ENCODE measurements at places on chromosomes 2 and 18.

DNA sequence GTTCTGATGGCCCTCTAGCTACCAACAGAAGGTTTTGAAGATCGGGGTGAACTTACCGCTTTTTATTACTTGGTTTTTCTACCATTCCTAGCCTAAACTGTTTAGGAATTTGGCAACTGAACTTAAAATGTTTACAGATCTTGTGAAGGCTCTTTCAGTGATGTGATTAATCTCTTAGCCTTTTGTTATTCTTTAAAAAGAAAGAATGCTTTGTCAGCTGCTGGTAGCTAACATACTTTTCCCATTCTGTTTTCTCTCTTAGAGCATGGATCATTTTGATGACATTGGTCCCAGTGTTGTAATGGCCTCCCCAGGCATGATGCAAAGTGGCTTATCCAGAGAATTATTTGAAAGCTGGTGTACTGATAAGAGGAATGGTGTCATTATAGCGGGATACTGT is 18.1 kb downstream of the CPSF3 start:
- DNase-seq = no peak

DNA sequence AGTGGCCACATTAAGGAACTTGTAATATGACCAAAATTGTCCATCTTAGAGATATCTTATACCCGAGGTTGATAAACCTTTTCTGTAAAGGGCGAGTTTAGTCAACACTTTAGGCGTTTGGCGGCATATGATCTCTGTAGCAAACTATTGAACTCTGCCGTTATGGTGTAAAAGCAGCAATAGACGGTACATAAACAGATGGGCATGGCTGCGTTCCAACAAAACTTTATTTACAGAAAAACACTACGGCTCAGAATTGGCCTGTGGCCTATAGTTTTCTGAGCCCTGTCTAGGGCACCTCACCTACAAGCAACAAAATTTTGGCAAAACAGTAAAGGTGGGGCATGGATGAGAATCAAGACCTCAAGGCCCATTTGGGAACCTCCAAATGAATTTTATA is 121.9 kb upstream of the HAAO start:
- no peak for DNase-seq

- DNase-seq = no peak
These were observed 116.3 kb downstream of the DHRS9 start for GRCh38 chr2:169185711-169186110.

DNA sequence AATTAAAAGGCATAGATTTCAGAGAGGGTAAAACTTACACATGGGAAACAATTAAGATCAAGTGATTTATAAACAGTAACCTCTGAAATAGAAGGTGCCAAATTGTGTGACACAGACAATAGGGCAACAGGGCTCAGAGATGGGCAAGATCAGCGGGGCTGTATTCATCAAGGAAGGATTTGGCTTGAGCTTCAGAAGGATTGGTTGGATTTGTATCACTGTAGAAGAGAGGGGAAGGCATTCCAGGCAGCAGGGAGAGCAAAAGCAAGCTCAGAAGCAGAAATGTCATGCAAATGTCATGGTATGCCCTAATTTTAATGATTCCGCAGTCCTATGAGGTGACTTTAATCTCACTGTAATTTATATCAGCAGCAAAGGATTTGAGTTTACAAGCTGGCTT is 415.0 kb upstream of the NRP2 start:
- DNase-seq = no peak

- DNase-seq = no peak
These were observed 3.3 kb downstream of the HOXD3 start for GRCh38 chr2:176160251-176160985.

GRCh38 chr2:12803607-12804006 is 86.9 kb downstream of the TRIB2 start:
- DNase-seq = no peak

- no peak for DNase-seq
These were observed 127.4 kb downstream of the TGIF1 start for GRCh38 chr18:3577281-3577855.

DNA sequence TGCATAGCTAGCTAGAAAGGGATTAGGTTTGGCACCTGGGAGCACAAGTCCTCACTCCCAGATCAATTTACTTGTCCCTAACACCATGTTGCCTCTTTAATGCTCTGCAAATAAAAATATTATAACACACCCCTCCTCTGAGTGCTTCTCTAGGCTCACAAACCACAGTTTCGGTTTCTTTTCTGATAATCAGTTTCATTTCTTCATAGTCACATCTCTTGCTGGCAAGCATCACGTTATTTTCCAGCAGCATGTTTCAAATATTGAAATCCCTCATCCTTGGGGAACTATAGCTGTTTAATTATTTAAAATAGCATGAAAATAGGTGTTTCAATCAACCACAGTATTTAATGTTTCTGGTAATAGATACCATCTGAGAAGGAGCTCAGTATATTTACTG is 13.9 kb upstream of the SMCHD1 start:
- no peak for DNase-seq

GRCh38 chr2:32403782-32404181 is 47.0 kb downstream of the BIRC6 start:
- DNase-seq = no peak

GRCh38 chr2:23487735-23488492 is 102.9 kb downstream of the KLHL29 start:
- no peak for DNase-seq

DNA sequence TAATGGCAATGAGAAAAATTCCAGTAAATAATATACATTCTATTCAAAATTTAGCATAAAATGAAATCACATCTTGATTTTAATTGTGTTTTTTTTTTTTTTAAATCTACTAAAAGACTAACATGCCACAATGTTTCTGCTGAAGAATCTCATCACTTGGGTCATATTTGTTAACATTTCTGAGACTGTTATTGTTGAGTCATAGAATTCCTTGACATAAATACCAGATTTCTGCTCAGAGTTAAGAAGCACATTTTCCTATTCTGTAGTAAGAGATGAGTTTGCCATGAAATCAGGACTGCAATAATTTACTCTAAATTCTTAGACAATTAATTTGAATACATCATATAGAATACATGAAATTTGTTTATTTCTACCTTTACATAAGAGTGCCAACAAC is 154.9 kb upstream of the KYNU start:
- DNase-seq = no peak

- no peak for DNase-seq
These were observed 2.6 kb downstream of the LPIN1 start for GRCh38 chr2:11748861-11749645.

DNA sequence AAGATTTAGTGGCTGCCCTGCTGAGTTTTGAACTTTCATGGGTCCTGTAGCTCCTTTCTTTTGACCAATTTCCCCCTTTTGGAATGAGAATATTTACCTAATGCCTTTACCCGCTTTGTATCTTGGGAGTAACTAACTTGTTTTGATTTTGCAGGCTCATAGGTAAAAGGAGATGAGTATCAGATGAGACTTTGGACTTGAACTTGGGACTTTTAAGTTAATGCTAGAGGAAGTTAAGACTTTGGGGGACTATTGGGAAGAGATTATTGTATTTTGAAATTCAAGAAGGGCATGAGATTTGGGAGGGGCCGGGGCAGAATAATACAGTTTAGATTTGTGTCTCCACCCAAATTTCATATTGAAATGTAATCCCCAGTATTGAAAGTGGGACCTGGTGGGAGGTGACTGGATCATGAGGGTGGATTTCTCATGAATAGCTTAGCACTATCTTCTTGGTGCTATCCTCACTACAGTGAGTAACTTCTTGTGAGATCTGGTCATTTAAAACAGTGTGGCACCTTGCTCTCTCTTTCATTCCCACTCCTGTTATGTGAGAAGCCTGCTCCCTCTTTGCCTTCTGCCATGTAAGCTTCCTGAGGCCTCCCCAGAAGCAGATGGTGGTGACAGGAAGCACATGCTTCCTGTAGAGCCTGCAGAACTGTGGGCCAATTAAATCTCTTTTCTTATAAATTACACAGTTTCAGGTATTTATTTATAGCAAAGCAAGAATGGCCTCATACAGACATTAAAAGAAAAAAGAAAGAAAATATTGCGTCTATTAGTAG is 6.1 kb downstream of the ADI1 start:
- no peak for DNase-seq

DNA sequence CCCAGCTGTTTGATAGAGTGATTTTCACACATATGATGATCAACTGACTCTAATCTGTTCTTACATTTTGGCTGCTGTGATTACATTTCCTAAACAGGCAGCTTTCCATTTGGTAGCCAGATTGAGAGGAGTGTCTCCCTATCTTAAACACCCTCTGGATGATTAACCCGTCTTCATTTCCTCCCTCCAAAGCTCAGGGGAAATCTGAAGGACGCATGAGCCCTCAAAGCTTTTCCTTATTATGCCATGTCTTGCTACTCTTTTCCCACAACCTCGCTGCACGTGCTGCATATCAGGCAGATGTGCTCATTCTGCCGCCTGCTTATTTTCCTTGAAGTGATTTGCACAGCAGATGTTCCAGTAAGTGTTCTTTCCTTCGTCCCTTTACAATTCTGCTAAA is 837.4 kb downstream of the LRRTM4 start:
- no peak for DNase-seq

All from HAP-1 (cell line).